ENCODE measurements at places on chromosomes 5 and 9.

DNA sequence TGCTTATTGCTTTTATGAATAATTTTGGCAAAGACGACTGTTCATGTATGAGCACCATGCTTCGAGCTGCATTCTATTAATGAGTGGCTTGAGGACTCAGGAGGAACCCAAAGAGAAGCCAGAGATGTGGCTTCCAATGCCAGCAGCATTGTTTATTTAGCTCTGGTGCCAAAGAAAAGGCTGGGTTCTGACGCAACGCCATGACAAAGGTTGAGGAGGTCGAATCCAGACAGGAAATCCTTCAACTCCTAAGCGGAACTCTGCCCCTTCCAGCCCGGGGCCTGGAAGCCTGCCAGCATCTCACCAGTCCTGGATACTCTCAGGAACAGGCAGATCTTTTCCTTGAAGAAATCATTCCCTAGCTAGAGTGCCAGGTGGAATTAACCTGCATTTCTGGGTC is 104.4 kb downstream of the ARHGAP26 start:
- peak; percentile 60 for DNase-seq

DNA sequence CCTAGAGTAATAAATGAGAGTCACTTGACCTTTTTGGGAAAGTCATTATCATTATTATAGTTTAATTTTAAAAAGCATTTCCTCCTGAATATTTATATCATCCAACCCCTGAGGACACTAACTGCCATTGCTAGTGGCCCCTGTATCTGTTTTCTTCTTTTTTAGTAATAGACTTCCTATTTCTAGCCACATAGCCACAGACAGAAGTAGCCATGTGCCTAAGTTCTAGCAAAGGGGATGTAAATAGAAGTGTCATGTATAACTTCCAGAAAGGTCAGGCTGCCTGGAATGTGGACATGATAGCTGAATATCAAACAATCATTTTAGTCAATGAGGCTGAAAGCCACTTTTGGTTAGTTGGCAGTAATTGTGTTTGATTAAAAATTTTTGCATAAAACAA is 37.5 kb upstream of the IQGAP2 start:
- DNase-seq, result no peak

DNA sequence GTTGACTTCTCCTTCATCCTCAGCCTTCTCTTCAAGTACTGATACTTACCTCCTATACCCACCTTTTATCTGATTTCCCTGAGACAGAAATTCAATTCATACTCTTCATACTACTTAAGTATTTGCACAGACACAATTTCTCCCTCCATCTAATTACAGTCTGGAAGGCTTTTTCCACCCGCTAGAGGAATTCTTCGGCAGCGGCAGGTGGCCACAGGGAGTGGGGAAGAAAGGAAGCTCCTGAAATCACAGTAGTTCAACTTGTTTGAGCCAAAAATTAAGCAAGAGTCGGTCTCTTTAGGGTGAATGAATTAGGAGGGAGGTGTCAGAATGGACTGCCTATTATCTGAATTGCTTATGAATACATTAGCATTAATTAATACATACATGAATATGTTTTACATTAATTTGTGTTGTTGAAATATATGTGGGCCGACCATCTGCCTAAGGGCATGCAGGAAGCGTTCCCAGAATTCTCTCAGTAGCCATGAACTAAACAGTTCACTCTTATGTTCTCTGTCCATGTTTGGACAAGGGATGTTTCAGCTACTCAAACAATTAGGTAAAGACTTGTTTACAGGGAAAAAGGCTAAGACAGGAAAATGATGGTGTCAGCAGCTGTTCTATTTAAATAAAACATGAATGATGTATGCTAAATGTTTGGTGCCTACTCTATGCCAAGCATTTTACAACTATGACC is 101.4 kb upstream of the SMARCA2 start:
- no peak for DNase-seq

DNA sequence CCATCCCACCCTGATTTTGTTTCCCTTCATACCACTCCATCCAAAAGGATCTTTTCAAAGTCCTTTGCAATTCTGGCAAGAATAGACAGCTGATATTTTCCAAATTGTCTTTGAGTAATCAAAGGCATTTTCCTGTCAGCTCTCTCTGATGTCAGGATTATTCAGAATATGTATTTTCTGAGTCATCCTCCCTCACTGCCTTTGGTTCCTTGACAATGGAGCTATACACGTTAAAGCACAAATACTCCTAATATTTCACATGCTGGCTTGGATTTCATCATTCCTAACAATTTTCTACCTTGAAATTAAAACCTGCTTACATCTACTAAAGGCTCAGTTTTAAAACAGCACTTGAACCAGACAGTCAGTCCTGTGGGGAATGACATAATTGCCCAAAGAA is 379.4 kb downstream of the GADD45G start:
- no peak for DNase-seq

GRCh38 chr5:32690153-32690552 is 21.0 kb upstream of the NPR3 start:
- DNase-seq, result peak; percentile 49

DNA sequence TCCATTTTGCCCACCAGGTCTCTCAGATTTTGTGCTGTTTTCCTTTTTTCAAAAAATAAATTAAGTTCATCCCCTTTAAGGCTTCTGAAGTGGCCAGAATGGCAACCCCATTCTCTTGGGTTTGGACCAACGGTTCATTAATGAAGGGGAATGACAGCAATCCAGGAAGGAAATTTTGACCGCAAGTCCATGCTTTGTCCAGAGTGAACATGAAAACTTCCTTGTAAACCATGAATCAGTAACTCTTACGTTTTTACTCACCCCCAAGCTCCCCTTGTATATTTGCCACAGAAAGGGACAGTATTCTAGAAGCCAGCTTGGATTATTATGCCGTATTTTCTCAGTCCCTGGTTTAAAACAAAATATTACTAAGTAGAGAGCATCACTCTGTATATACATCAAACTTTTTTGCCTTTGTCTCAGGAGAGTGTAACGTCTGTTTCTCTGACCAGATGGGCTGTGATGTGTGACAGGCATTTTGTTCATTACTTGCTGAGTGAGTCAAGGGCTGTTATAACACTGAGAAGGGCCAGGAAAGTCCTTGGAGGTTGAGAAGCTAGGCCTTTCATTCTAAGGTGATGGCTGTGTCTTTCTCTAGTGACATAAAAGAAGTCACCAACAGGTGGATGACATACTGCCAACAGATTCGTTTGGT is 148.2 kb downstream of the SMARCA2 start:
- DNase-seq, result no peak

GRCh38 chr5:159395202-159395601 is 64.9 kb upstream of the IL12B start:
- DNase-seq, result no peak

GRCh38 chr5:170520372-170520771 is 16.6 kb downstream of the KCNIP1 start:
- DNase-seq, result peak; percentile 3

GRCh38 chr5:159345336-159345735 is 15.0 kb upstream of the IL12B start:
- no peak for DNase-seq

DNA sequence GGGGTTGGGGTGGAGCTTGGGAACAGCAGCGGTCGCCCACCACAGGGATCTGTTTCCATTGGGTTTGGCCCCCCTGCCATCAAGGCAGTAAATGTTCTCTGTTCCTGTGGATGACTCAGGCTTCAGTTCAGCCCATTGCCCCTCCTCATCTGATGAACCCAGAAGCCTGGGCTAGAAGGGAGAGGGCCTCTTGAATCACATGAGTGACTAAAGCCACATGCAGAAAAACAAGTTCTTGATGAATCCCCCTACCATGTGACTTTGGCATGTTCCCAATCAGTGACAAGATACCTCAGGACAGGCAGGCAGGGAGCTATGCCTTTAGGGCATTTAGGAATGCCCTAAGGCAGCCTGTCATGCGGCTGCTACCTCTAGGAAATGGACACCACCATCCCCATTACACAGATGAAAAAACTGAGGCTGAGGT is 2.5 kb downstream of the SH3PXD2B start:
- DNase-seq, result peak; percentile 83

DNA sequence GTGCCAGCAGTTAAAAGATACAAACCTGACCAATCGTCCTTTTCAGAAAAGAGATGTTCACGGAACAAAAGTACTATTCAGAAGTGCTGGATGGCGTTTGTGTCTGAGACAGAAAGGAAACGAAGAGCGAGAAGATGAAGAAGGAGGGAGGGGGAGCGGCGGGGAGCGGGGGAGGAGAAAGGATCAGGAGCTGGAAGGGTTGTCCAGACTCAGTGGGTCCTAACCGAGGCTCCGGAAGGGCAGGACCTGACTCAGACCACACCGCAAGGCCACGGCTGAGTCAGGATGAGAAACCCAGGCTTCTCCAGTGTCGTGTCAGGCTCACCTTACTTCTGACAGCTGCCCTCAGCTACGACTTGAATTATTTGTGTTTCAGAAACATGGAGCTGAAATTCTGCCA is 46.2 kb downstream of the PAX5 start:
- DNase-seq, result peak; percentile 18

- DNase-seq, result peak; percentile 59
These were observed 2.7 kb upstream of the PTAR1 start for GRCh38 chr9:69762527-69762926.

DNA sequence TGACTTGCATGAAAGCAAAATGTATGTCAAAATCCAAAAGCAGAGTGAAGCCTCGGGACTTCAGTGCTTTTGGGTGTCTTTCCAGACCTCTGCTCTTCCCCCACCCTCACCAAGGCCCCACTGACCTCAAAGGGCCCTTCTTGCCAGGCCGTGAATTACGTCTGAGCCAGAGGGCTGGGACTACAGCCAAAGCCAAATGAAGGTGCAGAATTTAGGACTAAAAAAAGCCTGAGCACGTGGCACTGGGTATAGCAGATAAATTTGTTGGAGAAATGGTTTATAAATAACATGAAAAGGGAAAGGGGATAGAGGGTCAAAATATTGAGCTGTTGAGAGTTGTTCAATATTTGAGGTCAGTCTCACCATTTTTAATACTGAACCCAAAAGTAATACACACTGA is 163.4 kb downstream of the GHR start:
- DNase-seq, result no peak

DNA sequence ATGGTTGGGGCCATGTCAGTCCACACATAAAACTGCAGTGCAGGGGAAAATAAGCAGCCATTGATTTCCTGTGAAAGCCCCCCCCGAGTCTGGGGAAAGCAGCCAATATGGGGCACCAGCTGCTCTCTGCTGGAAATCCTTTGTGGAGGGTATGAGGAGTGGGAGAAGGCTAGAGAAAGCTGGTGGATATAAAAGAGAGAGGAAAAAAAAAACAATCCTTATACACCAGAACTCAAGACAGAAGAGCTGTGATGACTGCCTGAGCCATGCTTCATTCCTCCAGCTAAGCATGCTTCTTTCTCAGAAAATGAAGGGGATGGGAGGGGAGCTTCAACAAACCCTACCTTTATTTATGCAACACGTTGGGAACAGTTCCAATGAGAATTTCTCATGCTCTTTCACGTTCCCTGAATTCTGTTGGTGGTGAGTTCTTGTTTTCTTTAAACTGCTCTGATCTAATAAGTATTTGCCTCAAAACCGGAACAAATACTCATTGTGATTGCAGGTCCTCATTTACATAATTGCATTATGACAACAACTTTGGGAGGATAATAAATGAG is 688.0 kb upstream of the SEMA6A start:
- DNase-seq, result no peak

- peak; percentile 10 for DNase-seq
These were observed 138.1 kb downstream of the YIPF5 start for GRCh38 chr5:144032375-144032774.

- DNase-seq, result no peak
These were observed 1.5 kb upstream of the GLRA1 start for GRCh38 chr5:151926188-151926587.

- DNase-seq, result no peak
These were observed 435.7 kb downstream of the MAT2B start for GRCh38 chr5:163941079-163941478.

- DNase-seq, result peak; percentile 24
These were observed 591.1 kb downstream of the SEMA5A start for GRCh38 chr5:8954801-8955200.

DNA sequence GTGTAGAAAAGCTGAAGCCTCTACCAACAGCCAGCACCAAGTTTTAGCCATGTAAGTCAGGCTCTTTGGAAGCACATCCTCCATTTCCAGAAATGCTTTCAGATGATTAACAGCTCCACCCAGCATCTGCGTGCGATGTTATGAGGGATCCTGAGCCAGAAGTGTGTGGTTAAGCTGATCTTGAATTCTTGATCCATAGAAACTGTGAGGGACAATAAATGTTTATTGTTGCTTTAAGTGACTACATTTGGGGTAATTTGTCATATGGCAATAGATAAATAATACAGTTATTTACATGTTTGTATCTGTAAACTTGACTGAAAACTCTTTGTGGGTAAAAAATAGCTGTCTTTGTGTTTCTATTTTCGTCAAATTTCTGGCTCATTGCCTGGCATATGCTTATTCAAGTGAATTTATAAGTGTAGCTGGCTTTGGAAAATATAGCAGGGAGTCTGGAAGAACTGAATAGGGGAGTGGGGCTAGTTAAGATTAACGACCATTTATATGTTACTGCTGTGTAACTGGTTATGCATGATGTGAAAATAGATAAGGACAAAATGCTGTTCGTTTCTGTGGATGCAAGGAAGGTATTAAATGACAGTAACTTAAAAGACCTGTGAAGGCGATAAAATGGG is 234.1 kb downstream of the LRRC70 start:
- DNase-seq, result no peak

DNA sequence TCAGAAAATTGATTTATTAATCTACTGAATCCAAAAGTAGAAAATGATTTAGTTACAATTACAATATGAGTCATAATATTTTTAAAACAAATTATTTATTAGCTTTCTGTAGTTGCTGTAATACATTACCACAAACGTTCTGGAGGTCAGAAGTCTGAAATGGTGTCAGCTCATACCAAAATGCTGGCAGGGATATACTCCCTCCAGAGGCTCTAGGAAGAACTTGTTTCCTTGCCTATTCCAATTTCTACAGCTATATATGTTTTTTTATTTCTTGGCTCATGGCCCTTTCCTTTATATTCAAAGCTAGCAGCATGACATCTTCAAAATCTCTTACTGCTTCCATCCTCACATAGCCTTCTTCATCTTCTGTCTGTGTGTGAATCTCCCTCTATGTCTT is 667.9 kb upstream of the ITGA1 start:
- DNase-seq, result no peak

- DNase-seq, result peak; percentile 60
These were observed 9.1 kb upstream of the AK3 start for GRCh38 chr9:4750023-4750673.

DNA sequence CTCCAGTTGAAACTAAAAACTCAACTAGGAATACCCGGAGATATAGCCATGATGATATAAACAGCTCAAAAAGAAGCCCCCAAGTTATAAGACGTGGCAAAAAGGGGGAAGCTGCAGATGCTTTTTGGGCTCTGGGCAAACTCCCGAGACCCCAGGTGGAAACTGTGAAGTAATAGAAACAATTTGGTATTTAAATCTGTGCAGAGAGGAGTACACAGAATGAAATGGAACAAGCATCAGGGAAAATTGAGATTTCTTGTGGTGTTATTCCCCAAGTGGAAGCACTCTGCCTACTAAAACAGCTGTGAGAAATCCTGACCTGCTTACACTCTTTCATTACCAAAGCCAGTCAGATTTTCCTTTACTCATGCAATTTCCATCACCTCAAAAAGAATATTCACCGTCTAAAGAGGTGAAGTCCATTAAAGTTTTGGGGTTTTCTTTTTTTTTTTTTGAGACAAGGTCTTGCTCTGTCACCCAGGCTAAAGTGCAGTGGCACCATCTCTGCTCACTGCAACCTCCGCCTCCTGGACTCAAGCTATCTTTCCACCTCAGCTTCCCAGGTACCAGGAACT is 23.5 kb downstream of the SAXO1 start:
- DNase-seq, result no peak
